ENCODE measurements at places on chromosomes 2 and 18.

GRCh38 chr2:235940330-235940729 lies 227.9 kb downstream of the GBX2 start:
- no peak for DNase-seq

- no peak for DNase-seq
These were observed 9.6 kb upstream of the HOXD1 start for GRCh38 chr2:176178757-176179295.

- no peak for DNase-seq
These were observed 23.2 kb downstream of the LAMA3 start for GRCh38 chr18:23712445-23712844.

DNA sequence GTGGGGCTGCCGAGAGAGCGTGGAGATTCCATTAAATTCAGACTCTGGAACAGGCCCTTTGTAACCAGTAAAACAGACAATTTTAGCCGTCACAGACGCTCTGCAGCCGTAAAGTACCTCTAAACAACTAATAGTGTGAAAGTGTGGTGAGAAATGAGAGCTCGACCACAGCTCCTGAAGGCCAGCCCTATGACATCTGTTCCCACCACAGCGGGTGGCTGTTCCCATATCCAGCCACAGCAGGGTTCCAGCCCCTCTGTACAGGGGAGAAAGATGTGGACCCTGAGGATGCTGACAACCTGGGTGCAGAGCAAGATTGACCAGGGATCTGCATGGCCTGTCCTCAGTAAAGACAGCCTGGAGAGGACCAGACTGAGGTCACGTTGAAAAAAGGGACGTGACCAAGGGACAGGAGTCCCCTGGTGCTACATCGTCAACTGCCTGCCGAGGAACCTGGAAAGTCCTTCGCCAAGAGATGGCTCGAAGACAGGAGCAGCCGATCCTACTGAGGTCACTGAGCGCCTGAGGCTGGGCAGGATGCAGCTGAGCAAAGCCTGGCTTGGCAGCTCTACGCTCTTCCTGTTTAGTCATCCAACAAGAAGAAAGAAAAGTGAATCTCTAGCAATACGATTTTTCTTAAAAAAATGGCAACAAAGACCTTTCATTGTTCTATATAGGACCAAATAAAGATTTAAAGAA lies 831.7 kb downstream of the RNF144A start:
- DNase-seq, result no peak

GRCh38 chr2:37564356-37564755 lies 107.1 kb downstream of the CDC42EP3 start:
- peak; percentile 2 for DNase-seq

GRCh38 chr18:70169747-70170146 lies 35.7 kb downstream of the RTTN start:
- DNase-seq, result no peak

GRCh38 chr2:39834426-39834825 lies 55.4 kb upstream of the THUMPD2 start:
- no peak for DNase-seq

DNA sequence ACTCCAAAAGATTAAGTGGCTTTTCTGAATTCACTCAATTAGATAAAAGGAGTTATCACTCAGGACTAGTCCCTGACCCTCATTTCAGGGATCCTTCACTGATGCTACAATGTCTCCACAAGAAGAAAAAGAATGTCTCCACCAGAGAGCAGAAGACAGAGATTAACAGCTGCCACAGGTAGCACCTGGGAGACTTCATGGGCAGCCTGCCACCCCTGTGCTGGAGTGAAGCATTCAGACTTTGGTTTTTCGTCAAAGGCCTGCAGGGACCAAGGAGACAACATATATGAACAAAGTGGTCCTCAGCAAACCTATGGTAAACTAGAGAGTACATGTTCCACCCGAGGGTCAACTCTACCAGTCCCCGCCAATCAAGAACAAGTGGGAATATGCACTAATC lies 197.0 kb upstream of the ACVR2A start:
- DNase-seq, result no peak

GRCh38 chr2:24082787-24083566 lies 1.7 kb downstream of the TP53I3 start:
- no peak for DNase-seq

DNA sequence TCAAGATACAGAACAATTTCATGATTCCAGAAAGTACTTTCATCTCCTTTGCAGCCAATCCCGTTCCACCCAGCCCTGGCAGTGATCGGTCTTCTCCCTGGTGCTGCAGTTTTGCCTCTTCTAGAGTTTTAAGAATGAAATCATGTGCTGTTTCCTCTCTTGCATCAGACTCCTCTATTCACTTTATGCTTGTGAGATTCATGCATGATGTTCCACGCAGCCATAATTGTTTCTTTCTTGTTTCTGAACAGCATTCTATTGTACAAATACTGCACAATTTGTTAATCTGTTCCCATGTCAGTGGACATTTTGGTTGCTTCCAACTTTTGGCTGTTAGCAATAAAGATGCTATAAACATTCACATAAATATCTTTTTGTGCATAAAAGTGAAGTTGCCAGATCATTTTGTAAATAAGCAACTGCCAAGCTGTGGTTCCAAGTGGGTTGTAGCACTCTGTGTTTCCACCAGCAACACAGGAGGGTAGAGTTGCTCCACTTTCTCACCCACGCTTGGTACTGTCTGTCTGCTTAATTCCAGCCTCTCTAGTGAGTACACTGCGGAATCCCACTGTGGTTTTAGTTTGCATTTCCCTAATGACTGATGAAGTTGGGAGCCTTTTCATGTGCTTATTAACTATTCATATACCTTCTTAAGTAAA lies 104.5 kb downstream of the TWIST2 start:
- DNase-seq, result no peak

- DNase-seq, result no peak
These were observed 182.8 kb downstream of the LDLRAD4 start for GRCh38 chr18:13401404-13401803.

- DNase-seq, result no peak
These were observed 491 bp downstream of the RTN4 start for GRCh38 chr2:55049821-55050099.

GRCh38 chr18:77207540-77207939 lies 42.1 kb upstream of the GALR1 start:
- no peak for DNase-seq

DNA sequence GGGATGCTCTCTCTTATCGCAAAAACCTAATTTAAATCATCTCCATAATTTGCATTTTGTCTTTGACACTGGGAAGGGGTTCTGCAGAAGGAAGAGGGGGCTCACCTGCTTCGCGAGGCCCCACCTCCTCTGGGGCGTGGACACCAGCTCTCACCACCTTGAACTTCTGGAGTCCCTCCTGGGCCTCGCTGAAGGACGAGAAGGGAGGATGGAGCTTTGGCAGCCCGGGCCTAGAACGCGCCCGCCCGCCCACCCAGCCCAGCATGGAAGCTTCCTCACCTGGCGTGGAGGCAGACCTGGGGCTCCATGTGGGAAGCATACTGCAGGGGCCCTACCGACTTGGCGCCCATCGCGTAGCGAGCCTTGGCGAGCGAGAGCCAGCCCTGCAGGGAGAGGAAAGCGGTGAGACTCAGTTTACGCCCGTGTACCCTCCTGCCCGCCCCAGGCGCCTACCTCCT lies 1.1 kb upstream of the IMP4 start:
- no peak for DNase-seq

GRCh38 chr2:181095486-181095885 lies 115.1 kb downstream of the UBE2E3 start:
- DNase-seq, result no peak
